Stimulated activated naive CD8-positive, alpha-beta T cell treated with anti-CD3 and anti-CD28 coated beads, Interleukin-15, amount 100 ng/mL, for 72 hours (primary cell): ENCODE measurements at places on chromosomes 12 and 14.
A peak's percentile ranks its signal among the peaks of the same experiment; 100 is the strongest.

GRCh38 chr12:69167648-69168165, 71.7 kb upstream of the CPSF6 start:
- no peak for DNase-seq

GRCh38 chr14:101815994-101816393, 54.5 kb downstream of the PPP2R5C start:
- DNase-seq: no peak

- DNase-seq: no peak
Observed at GRCh38 chr14:105195522-105196264, 14.6 kb upstream of the NUDT14 start.

- no peak for DNase-seq
Observed at GRCh38 chr12:22518998-22519397, 25.3 kb downstream of the C2CD5 start.

GRCh38 chr12:22242726-22243125, 91.8 kb downstream of the ST8SIA1 start:
- no peak for DNase-seq

- DNase-seq: no peak
Observed at GRCh38 chr14:75511201-75511600, 11.1 kb upstream of the BATF start.

DNA sequence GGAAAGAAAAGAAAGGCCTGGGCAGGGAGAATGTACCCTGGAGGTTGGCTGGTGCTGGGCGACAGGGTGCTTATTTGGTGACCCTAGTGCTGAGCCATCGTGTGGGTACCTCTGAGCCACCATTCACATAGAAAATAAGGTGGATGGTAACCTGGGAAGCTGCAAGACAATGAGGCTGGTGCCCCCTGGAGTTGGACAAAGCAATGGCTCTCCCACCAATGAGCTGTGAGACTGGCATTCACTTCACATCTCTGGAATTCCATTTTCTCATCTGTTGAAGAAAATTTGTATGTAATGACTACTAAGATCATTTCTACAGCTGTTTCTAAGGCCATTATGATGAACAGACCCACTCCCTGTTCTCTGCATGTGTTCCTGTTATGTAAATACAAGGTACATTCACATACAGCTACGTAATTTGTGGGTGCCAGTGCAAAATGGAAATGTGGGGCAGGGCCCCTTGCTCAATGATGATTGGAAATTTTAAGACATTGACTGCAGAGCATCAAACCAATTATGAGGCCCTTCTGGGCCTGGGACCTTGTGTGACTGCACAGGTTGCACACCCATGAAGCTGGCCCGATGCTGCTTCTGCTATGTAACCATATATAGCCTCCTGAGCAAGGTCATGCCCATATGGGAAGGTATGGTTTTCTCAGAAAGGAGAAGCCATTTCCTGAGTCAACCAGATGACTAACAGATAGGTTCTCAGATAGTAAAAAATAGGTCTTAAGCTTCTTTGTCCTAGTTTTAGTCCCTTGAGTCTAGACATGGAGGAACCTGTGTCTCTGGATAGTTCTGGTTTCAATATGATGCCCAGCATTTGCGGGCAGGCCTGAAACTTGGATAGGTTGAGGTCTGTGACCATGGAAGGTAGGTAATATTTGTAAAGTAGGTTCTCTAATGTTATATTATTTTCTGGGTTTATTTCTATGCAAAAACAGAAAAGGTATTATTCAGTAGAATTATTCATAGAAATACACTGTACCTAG, 63.4 kb upstream of the IGF1 start:
- peak; percentile 3 for DNase-seq

GRCh38 chr14:22837750-22838538, 1.6 kb downstream of the MMP14 start:
- DNase-seq: no peak

DNA sequence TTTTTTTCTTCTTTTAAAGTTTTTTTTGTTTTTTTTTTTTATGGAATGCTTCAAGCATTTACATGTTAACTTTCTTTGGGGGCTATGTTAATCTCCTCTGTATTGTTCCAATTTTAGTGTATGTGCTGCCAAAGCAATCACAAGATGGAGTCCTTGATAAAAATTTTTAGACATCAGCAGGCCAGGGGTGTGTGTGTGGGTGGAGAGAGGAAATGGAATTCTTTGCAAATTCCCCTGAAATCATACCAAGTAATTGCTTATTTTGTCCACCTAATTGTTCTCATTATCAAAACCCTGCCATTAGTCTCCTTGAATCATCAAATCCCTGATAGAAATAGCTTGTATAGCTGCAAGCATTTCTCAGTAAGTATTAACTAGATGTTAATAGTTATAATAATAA, 21.7 kb downstream of the RNF212B start:
- DNase-seq: no peak

DNA sequence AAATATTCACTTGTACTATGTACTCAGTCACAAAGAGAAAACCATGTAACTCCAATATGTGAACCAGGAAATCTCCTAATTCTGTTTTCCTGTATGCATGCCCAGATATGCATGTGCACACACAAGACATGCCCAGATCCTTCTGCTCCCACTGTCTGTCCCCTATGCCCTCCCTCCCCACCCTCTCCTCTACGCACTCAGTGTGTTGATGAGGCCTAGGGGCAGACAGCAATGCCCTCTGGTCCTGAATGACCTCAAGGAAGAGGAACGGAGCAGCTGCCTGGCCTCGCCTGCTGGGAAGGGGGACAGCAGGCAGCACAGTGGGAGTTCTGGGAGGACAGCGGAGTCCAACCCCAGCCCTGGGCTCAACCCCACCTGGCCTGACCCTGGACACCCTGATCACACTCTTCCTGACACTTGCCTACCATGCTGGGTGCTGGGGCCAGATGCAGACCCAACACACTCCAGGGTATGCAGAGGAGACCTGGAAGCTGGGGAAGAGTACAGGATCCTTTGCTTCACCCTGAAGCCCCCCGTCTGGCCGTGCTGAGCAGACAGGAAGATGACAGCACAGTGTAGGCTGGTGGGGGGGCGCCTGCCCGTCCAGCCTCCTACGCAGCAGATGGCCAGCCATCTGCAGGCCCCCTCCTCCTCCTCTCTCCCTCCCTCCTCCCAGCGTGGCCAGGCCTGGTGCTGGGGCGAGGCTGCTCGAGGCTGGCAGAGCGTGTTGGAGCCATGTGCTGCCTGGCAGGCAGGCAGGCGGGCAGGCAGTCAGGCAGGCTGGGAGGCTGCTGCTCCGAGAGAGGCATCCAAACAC, 106.6 kb upstream of the NCOR2 start:
- DNase-seq: no peak

DNA sequence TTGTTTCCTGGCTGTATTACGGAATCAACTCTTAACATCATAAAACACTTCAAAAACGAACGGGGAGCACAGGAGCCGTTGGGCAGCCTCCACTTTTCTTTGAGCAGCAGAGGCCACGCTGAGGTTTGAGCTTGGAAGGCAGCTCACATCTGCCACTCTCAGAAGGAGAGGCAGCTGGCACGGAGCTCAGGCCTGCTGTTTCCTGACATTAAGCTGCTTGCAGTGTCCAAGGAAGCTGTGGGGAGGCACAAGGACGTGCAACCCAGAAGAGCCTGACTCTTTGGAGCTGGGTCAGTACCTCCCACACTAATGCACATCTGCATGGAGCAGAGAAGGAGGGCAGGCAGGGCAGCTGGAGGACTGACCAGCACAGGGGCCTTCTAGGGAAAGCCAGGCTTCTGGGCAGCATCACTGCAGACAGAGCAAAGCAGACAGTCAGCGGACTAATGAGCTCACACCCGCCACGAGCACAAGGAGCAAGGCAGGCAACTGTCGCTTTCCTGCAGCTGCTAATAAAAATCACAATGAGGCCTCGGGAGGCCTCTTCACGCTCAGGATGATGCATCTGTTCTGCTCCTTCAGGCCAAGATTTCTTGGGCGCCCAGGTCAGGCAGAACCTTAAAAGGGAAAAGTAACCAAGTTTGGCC, 211.1 kb downstream of the GLT1D1 start:
- no peak for DNase-seq

- no peak for DNase-seq
Observed at GRCh38 chr12:29599381-29599780, 101.9 kb upstream of the OVCH1 start.

DNA sequence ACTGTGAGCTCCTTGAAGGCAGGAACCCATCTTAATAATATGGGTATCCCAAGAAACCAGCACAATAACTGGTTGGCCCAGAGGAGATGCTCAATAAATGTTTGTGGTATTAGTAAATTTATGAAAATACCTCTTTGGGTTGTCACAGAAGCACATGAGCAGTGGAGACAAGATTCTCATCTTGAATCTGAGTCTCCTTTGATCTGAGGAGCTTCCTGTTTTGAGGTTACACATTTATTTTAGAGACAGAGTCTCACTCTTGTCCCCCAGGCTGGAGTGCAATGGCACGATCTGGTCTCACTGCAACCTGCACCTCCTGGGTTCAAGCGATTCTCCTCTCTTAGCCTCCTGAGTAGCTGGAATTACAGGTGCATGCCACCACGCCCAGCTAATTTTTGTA, 247.4 kb downstream of the NRXN3 start:
- DNase-seq: no peak

DNA sequence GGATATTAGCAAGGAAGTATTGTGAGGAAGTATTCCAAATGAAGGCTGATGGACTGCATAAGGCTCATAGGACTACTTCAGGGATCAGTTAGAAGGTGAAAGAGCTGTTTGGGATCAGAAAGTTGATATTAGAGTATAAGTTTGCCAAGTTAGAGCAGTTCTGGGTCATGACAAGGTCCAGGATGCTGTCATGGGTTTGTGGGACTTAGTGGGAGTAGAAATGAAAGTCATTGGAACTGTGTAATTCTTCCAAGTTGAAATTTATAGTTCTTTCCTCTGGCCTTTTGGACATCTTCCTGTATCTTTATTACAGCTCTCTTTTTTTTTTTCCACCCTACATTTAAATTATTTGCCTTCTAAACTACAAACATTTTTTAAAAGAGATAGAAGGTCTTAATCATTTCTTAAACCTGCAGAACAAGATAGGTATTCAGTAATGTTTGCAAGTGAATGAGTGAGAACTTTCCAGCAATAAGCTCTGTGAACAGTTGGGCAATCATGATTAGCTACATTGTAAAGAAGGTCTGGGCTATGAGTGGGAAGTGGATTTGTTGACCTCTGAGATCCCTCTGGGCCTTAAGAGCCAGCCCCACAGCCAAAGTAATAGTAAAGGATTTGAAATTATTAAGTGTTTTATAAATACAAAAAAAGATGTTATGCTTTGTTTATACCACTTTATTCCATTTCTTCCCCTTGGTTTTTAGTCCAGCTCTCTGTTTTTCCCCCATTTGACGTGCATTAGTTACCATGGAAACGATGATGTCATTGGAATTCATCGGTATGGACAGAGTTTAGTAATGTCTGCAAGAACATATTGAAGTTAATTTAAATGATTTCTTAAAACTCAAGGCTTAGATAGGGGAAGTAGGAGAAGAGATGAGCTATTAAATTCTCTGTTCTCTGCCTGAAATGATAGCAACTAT, 247.9 kb upstream of the ARHGAP5 start:
- no peak for DNase-seq

DNA sequence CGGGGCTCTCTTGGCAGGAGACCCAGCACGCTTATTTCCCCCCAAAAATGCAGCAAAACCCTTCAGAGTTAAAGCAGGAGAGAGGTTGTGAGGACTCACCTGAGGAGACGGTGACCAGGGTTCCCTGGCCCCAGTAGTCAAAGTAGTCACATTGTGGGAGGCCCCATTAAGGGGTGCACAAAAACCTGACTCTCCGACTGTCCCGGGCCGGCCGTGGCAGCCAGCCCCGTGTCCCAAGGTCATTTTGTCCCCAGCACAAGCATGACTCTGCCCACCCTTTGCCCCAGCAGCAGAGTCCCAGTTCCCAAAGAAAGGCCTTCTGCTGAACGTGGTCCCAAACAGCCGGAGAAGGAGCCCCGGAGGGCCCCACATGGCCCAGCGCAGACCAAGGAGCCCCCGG, 337.7 kb downstream of the TMEM121 start:
- DNase-seq: no peak

DNA sequence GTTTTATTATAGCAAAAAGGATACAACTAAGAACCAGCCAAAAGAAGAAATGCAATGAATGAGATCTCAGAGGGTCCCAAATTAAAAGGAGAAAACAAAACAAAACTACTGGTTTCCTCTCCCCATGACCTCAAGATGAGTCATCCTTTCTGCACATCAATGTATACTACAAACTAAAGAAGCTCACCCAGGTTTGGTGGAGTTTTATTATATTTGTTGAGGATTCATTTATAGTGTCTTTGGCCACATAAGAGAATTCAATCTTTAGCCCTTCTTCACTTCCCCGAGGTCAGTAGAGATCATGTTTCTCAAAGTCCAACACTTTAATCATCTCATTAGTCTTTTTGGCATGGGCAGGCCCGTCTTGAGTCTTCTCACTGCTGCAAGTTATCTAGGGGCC, 210.6 kb downstream of the SLC6A15 start:
- DNase-seq: no peak

GRCh38 chr12:105406497-105406896, 76.0 kb downstream of the C12orf75 start:
- no peak for DNase-seq

DNA sequence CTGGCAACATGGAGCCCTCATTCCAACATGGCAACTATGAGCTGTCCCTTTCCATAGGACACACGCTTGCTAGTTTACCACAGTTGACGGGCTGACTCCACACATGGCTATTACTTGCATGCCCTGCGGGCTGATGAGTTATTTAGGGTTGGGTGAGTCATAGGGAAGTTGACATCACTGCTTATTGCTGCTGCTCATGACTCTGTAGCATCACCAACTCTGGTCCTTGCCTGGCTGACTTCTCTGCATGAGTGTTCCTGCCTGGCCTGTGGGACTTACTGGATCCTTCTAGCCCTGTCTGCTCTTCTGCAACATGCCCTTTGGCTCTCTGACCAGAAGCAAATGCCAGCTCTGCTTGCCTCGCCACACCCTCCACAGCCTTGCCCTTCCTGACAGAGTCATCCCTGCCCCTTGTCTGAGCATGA, 199.5 kb downstream of the ANO6 start:
- no peak for DNase-seq

DNA sequence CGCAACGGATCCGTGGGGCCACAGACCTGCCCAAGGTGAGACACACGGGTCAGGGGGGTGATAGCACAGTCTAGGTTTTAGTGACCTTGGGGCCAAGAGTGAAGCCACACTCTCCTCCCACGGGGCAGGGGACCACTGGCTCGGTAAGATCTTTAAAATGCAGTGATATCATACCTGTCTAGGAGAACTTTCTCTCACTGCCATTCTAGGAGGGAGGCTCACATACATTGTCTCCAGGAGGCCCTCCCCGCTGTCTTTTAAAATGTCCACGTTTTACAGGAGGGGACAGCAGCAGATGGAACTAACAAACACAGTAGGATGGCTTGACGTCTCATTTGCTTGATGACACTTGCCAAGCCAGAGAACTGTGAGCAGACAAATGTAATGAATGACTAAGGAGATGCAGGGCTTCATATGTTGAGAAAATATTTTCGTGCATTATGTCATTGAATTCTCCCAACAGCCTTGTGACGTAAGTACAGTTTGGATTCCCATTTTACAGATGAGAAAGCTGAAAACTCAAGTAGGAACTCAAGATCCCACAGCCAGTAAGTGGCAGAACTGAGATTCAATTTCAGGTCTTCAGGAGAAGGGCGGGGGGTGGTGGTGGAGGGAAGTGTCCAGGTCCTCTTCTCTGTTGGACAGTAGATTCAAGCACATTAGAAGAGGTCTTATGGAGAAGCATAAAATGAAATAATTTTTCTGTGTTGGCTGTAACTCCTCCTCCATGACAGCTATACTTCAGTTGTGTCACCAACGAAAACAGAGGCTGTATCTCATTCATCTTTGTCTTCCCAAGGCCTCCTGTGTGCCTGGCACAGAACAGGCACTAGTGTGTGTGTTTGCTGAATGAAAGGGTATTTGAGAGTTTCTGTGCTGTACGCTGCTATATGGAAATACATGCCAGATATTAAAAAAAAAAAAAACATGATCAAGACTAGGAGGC, 2.1 kb downstream of the VASH1 start:
- no peak for DNase-seq

- no peak for DNase-seq
Observed at GRCh38 chr14:104323551-104324175, 185.3 kb downstream of the KIF26A start.
